Activated T-helper 2 cell treated with anti-CD3 and anti-CD28 coated beads, Interferon-gamma antibody, Interleukin-2, Interleukin-4, amounts not matched to agents 10 μg/mL and 5 μg/mL and 100 μg/mL, durations not matched to agents 14 hours and 24 hours and 36 hours (primary cell): ENCODE measurements at places on chromosomes 4 and X. TPM values are rescaled to one million over a fixed set of nuclear protein-coding genes. Genes with fewer than 3 reads are reported as not detected.

RTL3 gene
- total RNA-seq, result not detected in 2 replicates

PABPC1L2A gene
- not detected in 2 replicates for total RNA-seq

PRKG2 gene
- 0.28 and 0.43 TPM in 2 replicates for total RNA-seq

PNMA3 gene
- total RNA-seq, result 0.98 and 1.0 TPM in 2 replicates

SORCS2 gene
- total RNA-seq, result 0.02 and 0.05 TPM in 2 replicates

BDH2 gene
- 16.0 and 16.3 TPM in 2 replicates for total RNA-seq

TEX13D gene
- 0.05 and 0.11 TPM in 2 replicates for total RNA-seq

NHS gene
- 3.8 and 8.3 TPM in 2 replicates for total RNA-seq

TAF1 gene
- 48.0 and 49.6 TPM in 2 replicates for total RNA-seq

MGARP gene
- total RNA-seq, result not detected in 2 replicates

FAM53A gene
- 2.7 and 3.3 TPM in 2 replicates for total RNA-seq

IL1RAPL1 gene
- not detected in 2 replicates for total RNA-seq

MXRA5 gene
- not detected in 2 replicates for total RNA-seq

FGF5 gene
- 0.02 TPM in 1 of 2 replicates, not detected in the other for total RNA-seq

FREM3 gene
- total RNA-seq, result not detected in 2 replicates

CENPVL2 gene
- not detected in 2 replicates for total RNA-seq

COL4A6 gene
- not detected in 2 replicates for total RNA-seq

CT45A2 gene
- total RNA-seq, result not detected in 2 replicates

UGT2A3 gene
- total RNA-seq, result not detected in 2 replicates

ARMCX2 gene
- 9.7 and 9.9 TPM in 2 replicates for total RNA-seq

LUZP4 gene
- not detected in 2 replicates for total RNA-seq

CXCL5 gene
- total RNA-seq, result not detected in 2 replicates

SOX3 gene
- not detected in 2 replicates for total RNA-seq

WDR17 gene
- 1.0 and 1.4 TPM in 2 replicates for total RNA-seq

AMOT gene
- 1.7 TPM in 2 replicates for total RNA-seq

NUP62CL gene
- total RNA-seq, result 1.3 and 1.4 TPM in 2 replicates

CORIN gene
- 0.30 and 0.32 TPM in 2 replicates for total RNA-seq

FGFRL1 gene
- total RNA-seq, result 17.5 TPM in 2 replicates

SUPT20HL1 gene
- not detected in 2 replicates for total RNA-seq

ZNF718 gene
- 8.6 and 8.8 TPM in 2 replicates for total RNA-seq

PF4V1 gene
- not detected in 2 replicates for total RNA-seq

NMU gene
- total RNA-seq, result 0.25 TPM in 1 of 2 replicates, not detected in the other

SHOX gene
- not detected in 2 replicates for total RNA-seq

TMEM150C gene
- not detected in 2 replicates for total RNA-seq

CYLC1 gene
- total RNA-seq, result not detected in 2 replicates

HTRA3 gene
- total RNA-seq, result 0.23 TPM in 1 of 2 replicates, not detected in the other

COX7B2 gene
- not detected in 2 replicates for total RNA-seq

FHL1 gene
- total RNA-seq, result 4.5 and 8.1 TPM in 2 replicates
